ENCODE measurements at places on chromosomes 11 and 22.
A peak's percentile ranks its signal among the peaks of the same experiment; 100 is the strongest.

DNA sequence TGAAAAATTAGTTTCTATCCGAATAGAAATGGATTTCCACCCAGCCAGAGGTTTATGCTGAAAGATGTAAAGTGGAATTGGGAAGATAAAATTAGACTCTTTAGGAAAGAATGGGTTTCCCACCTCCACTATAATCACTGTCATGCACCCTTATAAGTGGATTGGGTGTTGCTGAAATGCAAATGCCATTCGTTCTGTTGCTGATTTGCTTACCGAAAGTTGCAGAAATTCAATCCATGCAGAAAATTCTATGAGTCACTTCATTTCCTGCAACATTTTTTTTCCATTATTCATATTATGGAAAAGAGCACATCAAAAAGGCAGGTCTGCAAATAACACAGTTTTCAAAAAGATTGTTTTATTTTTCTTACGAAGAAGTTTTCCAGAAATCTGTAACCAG lies 65.6 kb downstream of the LDLRAD3 start:
- no peak for DNase-seq

GRCh38 chr11:127193950-127194349 lies 193.4 kb upstream of the KIRREL3 start:
- no peak for DNase-seq

- no peak for DNase-seq
Measured at GRCh38 chr11:8221917-8222495, 41.7 kb downstream of the LMO1 start.

DNA sequence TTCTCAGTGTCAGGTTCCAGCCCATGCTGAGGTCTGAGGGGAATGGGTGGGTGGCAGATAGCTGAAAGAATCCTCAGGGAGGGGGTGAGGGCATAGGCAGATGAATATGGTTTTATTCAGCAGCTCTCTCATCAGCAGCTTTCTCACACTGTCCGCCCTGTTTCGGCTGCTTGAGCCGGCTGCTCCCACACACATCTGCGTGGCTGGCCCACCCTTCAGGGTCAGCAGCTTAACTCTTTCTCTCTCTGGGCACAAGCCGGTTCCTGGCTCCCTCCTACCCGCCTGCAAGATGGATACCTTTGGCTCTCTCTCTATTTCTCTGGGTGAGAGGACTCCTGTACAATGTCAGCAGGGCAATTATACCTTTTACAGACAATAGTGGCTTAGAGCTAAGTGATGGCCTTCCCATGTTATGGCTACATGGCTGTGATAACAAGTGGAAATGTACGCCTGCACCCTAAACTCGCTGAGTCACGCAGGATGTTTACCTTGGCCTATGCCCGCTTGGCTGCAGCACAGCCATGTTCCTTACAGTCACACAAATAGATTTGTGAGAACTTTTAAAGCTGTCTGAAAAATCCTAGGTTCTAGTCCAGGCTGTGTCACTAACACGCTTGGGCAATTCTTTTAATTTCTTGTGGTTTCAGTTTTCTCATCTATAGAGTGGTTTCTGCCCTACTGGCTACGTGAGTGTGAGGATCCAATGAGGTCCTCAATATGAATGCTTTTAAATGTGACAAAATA lies 4.1 kb downstream of the MMP20 start:
- no peak for DNase-seq

DNA sequence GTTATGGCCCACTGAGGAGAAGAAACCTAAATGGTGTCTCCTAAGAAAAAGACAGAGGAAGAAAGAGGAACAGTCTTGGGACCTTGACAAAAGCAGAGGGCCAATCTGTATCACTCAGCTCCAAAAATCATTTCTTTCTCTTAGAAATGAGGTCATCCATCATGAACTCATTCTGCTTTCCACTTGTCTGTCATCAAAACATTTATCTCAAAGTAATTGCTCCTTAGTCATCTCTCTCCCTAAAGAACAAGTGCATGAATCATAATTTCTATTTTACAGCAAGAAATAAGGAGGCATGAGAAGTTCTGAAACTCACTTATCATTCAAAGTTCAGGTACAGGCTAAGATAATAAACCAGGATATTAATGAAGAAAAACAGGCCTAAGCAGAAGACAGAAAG lies 375.6 kb downstream of the KCNA4 start:
- no peak for DNase-seq

GRCh38 chr22:23834406-23834792 lies 4.4 kb downstream of the DERL3 start:
- no peak for DNase-seq

DNA sequence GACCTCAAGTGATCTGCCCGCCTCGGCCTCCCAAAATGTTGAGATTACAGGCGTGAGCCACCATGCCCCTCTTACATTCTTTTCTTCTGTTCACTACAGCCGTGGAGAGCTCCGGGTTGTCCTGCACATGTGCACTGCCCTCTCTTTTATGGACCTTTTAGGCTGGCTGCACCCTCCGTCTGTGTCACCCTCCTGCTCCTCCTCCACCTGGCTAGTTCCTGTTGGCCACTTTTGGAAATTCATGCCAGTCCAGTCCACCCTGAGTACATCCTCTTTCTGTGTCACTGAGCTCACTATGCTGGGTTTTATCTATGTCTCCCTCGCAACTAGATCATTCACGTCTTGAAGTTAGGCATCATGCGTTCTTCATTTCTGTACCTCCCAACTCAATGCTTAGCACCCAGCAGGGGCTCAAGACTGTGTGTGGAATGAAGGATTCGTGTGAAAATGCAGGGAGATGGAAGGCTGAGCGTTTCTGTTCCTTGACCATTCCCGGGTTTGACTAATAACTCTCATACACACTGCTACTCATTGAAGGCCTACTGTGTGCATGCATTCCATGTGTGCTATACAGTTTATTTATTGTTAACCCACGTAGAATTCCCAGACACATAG lies 60.6 kb downstream of the PTPRJ start:
- no peak for DNase-seq

GRCh38 chr11:85740481-85741400 lies 54.7 kb upstream of the CCDC89 start:
- no peak for DNase-seq

DNA sequence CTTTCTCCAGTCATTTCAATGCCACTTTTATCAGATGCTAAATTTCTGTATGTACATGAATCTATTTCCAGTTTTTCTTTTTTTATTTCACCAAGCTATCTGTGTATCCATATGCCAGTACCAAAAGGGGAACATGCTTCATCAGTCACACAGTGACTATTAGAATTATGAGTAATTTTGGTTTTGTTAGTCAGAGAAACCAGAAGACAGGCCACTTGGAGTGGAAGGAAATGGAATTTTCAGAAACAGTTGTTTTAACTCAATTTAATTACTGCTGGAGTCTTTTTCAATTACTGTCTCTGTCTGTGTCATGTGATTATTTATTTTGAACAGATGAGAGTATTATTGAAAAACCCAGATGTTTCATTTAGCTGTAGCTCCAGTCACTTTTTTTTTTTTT lies 84.6 kb upstream of the ANO3 start:
- no peak for DNase-seq

DNA sequence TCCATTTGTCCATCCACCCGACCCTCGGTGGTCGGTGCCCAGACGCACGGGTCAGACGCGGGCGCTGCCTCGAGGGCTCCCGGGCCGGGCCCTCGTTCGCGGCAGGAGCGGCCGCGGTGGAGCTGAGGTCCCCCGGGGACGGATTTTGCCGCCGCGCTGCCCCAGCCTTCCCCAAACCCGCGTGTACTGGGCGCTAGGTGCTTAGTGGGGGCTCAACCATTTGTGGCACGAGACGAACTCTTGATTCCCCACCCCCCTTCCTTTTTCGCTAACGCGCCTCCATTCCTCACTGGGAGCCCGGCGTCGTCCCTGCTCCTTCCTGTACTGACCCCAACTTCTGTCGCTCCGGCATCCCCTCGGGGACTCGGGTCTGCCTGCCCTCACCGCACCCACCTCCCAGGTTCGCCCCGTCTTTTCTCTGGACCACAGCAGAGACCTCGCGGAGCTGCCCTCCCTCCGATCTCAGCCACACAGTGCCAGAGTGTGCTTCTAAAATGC lies 789 bp upstream of the CBX7 start:
- no peak for DNase-seq

- DNase-seq: no peak
Measured at GRCh38 chr11:37504921-37505320, 906.9 kb upstream of the RAG2 start.

GRCh38 chr11:75563978-75564552 lies 2.0 kb downstream of the SERPINH1 start:
- DNase-seq: no peak

GRCh38 chr22:16847271-16847670 lies 22.1 kb upstream of the XKR3 start:
- DNase-seq: no peak

- no peak for DNase-seq
Measured at GRCh38 chr11:69983571-69983877, 94.6 kb upstream of the ANO1 start.

DNA sequence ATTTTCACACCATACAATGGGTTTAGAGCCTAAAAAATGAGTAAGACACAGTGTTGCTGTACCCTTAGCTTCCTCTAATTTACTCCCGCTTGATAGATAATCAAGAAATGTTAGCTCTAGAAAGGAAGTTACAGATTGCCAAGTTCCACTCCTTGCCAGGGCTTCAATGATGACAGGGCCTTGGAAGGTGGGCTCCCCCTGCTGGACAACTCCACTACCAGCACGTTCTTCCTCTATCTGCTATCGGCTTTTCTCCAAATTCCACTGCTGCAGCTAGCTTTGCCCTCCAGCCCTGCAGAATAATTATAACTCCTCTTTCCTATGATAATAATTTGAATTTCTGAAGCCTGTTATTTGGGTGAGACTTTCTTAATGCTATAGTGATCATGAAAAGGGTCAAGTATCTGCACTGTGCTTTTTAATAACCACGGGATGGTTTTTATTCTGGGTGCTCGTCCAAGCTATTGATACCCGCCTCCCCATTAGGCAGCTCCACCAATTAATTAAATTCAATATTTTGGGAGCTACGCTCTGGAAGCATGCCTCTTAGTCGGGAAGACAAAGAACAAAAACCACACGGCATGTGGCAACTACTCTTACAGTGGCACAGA lies 9.0 kb downstream of the SYN3 start:
- peak; percentile 79 for DNase-seq

DNA sequence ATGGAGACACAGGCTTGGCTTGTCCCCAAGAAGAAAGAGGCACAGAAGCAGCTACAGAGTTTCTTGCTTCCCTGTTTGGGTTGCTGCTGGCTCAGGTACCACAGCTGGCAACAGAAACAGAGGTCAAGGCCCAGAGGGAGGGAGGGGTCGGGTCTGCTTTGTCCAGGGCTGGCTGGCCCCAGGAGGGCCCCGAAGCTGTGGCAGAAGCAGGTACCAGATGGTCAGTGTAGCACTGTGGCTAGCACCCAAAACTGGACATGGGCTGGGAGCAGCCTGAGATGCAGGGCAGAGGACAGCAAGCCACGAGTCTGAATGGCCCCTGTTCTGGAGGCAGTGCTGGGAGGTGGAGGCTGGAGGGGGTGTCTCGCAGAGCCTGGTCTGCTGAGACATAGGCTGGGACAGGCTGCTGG lies 52.3 kb upstream of the CCDC188 start:
- DNase-seq: no peak

DNA sequence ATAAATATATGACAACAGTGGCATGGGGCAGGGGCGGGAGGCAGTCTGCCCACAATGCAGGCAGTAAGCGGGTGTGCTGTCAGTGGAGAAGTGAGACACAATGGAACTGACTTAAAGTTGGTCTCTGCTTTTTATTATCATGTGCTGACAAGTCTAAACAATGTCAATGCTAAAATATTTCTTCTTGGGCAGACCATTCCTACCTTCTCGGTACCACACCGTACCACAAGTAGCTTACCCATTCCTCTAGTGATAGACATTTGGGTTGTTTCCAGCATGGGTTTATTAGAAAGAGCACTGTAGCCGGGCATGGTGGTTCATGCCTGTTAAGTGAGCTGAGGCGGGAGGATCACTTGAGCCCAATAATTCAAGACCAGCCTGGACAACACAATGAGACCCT lies 2.6 kb upstream of the CHADL start:
- DNase-seq: no peak

- DNase-seq: peak; percentile 14
Measured at GRCh38 chr22:45207533-45207932, 33.2 kb downstream of the KIAA0930 start.

- no peak for DNase-seq
Measured at GRCh38 chr22:23146478-23147205, 1.4 kb downstream of the RAB36 start.

DNA sequence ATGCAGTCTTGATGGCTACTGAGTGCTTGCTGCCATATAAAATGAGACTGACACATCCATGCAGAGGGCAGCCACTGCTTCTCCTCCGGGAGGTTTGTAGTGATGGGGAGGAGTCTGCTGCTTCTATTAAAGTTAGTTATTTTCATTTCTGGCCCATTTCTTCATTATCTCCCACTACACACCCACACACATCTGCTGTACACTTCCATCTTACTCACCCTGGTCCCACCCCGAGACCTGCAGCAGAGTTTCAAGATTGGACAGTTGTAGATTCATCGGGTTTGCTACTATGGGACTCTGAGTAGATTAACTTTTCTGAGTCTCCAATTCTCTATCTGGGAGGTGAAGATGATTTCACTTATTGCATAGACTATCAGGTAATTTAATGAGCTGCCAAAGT lies 176.2 kb upstream of the SNX19 start:
- DNase-seq: no peak

GRCh38 chr22:20918663-20919218 lies 1.5 kb downstream of the CRKL start:
- peak; percentile 38 for DNase-seq

GRCh38 chr11:28460348-28460747 lies 352.2 kb downstream of the METTL15 start:
- no peak for DNase-seq

- DNase-seq: no peak
Measured at GRCh38 chr11:971731-972365, 46.2 kb downstream of the AP2A2 start.

DNA sequence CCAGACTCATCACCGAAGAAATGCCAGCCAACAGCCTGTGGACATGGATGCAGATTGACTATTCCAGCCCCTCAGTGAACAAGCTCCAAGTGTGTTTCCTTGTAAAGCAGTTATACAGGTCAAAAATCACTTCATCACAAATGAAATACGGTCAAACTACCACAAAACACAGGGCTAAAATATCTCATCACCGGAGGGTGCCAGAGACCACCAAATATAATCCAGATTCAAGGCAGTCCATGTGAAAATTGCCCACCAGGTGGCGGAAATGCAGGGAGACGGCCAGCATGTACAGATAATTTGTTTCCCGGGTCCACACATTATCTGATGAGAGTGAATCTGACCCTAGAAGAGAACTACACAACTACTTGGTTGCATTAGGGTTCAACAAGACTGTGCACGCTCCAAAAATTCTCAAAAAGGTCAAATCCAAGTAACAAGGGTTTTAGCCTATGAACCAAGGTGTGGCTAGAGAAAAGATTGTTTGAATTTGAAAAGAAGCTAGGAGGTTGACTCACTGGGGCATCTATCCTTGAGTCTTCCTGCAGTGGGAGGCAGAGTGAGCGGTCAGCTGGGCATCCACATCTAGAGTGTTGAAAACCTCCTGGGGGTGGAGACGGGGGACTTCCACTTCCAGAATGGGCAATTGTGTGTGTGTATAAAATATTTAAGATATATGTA lies 71.7 kb downstream of the IGLL5 start:
- peak; percentile 78 for DNase-seq

GRCh38 chr22:37880668-37881440 lies 25.2 kb upstream of the MICALL1 start:
- no peak for DNase-seq

Measured in D341Med (cell line).